ENCODE measurements at places on chromosomes 4 and X.

- DNase-seq, result no peak
These were observed 600.9 kb upstream of the DIPK2B start for GRCh38 chrX:45801554-45801953.

- DNase-seq, result no peak
These were observed at the start of gene PNCK for GRCh38 chrX:153673428-153674218. TSS of gene PNCK (minus strand) at chrX:153673813. CDS start at chrX:153673076, 737 bp downstream.

GRCh38 chrX:153804621-153805020, 10.2 kb downstream of the SSR4 start:
- DNase-seq, result no peak

DNA sequence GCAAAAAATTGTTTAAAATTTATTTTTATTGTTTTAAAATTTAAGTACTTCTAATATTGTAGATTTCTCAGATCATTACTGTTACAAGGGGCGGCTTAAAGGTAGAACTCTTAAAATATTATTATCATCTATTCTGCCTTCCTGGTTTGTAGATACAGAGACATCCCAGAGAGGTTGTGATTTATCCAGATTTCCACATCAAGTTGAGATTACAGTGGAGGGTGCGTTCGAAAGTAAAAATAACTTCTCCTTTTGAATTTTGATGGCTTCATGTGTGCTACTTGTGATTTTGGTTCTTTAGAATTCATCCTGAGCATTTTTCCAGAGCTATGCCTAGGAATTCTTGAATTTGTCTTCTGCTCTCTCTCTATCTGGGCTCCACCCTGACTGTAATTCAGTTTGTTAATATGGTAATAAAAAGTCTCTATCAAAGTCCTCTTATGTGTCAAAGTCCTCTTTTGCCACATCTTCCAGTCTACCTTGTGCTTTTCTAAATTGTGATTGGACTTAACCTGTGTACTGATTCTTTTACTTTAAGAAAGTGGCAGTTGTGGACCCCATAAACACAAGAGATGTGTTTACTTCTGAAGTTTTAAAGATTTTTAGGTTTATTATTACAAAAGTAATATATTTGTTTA, 37.2 kb downstream of the CLCN3 start:
- no peak for DNase-seq

DNA sequence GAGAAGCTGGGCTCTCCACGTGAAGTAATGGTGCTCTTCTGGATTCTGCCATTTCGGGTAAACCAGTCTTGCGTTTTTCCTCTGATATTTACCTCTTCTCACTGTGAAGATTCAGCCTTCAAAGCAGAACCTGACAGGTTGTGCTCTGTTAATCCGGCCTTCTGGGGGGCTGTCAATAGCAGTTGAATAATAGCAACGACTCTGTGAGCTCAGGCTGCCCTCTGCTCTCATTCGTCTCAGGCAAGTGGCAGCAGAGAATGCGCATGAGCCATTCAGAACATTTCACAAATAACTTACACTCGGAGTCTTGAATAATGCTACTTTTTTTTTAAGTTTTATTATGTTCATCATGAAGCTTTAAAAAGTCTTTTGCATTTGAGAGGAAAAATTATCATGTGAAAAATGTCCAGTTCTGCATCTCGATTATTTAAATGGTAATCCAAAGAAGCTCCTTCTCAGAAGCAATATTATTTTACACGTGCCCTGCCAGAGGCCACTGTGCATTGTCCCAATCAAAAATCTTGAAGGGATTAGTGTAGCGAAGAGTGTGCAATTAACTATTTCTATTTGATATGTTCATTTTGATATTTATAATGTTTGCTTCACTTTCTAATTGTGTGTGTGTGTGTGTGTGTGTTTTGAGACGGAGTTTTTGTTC, 354.2 kb upstream of the FAT1 start:
- DNase-seq, result no peak

- DNase-seq, result no peak
These were observed 116.2 kb downstream of the SMIM20 start for GRCh38 chr4:26030260-26030667.

GRCh38 chr4:40409835-40410234, 74.7 kb downstream of the CHRNA9 start:
- peak; percentile 3 for DNase-seq

DNA sequence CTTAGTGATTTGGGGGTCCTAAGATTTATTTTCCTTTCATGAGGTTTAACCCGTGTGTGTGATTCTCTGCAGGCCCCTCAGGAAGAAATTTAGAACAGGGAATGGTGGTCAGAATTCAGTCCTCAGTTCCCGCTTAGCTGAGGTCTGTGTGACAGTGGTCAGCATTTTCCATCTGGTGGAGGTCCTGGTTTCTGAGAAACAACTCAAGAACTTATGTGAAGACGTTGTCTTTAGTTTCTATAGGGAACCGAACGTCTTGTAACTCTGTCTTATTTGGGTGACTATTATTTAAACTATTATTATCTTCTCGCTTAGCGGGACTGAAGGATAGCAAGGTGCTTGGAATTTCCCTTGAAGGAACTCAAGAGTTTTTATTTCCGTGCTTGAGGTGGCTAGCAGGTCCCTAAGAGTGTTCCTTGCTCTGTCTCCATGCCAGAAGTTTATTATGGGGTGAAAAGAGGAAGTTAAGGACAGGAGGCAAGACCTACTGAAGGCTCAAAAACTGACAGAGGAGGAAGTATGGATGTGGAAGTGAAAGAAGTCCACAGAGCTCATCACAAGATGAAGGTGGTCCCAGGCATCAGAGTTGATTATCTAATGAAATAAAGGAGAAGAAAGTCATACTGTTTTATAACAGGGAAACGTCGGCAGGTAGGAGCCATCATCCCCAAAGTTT, 9.4 kb downstream of the MGST2 start:
- no peak for DNase-seq

GRCh38 chrX:866441-866990, 235.9 kb downstream of the SHOX start:
- DNase-seq, result no peak

- no peak for DNase-seq
These were observed 14.5 kb upstream of the FGG start for GRCh38 chr4:154626793-154627484.

DNA sequence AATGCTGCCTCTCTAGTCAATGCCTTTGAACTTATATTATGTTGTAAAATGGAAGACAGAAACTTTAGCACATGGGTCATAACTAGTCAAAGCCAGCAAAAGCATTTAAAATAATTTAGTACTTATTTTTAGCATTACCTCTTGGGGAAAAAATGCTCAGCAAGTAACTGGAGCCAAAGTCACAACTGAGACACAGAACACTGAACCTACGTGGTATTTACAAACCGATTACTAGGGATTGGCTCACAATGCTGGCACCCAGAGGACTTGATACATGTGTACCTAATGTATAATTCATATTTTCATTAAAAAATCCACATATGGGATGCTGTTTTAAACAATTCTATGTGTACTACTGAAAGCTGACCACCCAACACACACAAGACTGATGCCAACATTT, 38.4 kb downstream of the PHKA2 start:
- DNase-seq, result no peak

- no peak for DNase-seq
These were observed 47.6 kb upstream of the NEUROG2 start for GRCh38 chr4:112563431-112564200.

DNA sequence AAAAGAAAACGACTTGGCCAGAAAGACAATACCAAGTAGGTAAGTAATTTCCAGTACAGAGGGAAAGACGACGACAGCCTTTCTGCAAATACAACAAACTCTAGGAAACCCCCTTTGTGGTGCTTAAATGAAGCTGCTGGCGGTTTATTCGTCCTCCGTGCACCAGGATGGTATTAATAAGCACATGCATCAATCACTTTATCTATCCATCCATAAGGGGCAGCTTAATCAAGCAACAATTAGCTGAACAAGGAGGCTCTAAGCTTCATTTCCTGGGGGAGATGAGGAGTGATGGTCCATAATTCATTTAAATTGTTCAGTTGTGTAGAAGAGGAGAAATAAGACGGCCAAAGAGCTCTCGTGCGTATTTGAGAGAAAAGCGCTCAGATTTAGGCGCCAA, 26.2 kb downstream of the IRF2 start:
- DNase-seq, result no peak

DNA sequence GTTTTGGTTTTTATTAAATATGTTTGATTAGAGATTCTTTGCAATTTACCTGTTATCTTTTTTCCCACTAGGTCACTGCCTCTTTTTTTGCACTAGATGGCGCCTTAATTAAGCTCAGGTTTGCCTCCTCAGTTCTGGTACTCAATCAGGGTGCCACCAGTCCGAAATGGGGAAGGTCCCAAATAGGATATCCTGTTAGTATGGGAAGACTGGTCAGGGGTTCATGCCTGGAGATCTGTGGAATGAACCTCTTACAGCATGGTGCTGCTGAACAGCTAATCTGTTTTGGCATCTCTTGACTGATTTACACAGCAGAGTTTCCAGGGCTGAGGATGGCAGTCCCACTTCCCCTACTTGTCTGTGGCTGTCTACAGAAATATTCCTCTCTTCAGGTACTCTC, 24.2 kb upstream of the VSIG1 start:
- DNase-seq, result no peak

DNA sequence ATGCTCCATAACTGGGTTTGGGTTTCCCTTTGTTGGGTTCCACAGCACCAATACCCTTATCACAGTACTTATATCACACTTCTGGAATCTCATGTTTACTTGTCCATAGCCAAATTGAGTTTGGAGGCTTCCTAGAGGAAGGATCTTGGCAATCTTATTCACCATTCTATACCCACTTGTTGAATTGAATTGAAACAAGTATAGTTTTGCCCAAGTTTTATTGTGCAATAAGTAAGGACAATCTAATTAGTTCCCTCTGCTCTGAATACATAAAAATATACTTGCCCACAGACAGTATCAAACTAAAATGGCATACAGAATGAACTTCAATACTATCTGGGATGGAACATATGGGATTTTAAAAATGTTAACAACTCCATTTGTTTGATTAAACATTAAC, 40.3 kb downstream of the SEC31A start:
- DNase-seq, result no peak

DNA sequence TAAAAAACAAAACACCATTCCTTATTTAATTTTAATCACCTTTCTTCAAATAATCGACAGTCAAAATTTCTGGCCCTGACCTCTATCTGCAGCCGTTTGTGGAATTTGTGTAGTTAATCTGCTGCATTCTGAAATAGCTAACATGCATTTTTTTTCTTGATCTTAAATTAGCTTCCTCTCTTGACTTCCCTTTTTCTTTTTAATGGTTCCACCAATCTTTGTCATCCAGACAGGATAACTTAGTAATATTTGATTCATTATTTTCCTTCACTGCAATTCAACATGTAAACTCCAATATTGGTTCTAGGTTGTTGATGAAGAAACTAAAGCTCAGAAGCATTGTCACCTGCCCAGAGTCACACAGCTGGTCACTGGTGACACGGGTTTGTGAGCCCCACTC, 77.3 kb downstream of the ARHGAP10 start:
- no peak for DNase-seq

GRCh38 chr4:141133999-141134995, 1.0 kb upstream of the RNF150 start:
- no peak for DNase-seq

GRCh38 chrX:43728002-43728401, 71.9 kb downstream of the MAOA start:
- no peak for DNase-seq

DNA sequence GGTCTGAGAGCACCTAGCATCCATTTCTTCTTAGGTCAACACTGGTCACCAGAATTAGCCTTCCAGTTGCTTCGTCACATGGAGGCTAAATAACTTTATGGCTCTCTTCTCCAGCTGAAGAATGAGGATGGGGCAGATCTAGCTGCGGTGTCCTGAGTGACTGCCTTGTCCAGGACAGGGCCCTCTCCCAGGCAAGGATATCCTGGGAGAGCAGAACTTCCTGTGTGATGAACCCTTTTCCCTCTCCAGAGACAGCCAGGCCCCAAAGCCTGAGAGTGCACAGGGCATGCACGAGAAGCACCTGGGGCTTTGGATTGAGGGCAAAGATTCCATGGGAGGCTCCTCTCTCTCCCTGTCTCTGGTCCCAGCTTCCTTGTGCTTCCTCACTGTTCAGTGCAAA, 108.2 kb upstream of the MAMLD1 start:
- no peak for DNase-seq

Data from HFF-Myc (cell line).